KBM-7 (cell line): ENCODE measurements at places on chromosomes 5 and 9.

- DNase-seq: no peak
Observed at GRCh38 chr5:2710910-2711309, 40.6 kb downstream of the IRX2 start.

DNA sequence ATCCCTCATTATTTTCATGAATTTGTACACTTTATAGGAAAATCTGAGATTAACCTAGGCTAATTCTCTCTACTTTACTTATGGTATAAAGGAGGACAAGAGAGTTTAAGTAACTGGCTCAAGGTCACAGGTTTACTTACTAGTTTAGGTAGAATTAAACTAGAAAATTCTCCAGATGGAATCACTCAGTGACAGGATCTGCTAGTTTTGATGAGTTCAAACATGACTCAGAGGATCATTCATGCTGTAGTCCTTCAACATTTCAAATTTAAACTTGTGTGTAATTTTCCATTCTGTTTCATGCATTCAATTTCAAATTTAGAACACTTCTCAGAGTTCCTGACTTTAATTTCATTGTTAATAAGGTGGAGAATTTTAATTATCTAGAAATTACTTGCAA is 485.7 kb upstream of the TUSC1 start:
- no peak for DNase-seq

- DNase-seq: no peak
Observed at GRCh38 chr9:15867988-15868387, 315.1 kb downstream of the CCDC171 start.

- no peak for DNase-seq
Observed at GRCh38 chr5:170534177-170534576, 30.4 kb downstream of the KCNIP1 start.

- no peak for DNase-seq
Observed at GRCh38 chr5:122252319-122252718, 59.7 kb upstream of the SNCAIP start.

- DNase-seq: no peak
Observed at GRCh38 chr5:139566611-139567010, 5.5 kb downstream of the UBE2D2 start.

GRCh38 chr5:143534761-143535154 is 131.3 kb upstream of the NR3C1 start:
- DNase-seq: no peak

- no peak for DNase-seq
Observed at GRCh38 chr9:138014563-138014945, 137.0 kb downstream of the CACNA1B start.

DNA sequence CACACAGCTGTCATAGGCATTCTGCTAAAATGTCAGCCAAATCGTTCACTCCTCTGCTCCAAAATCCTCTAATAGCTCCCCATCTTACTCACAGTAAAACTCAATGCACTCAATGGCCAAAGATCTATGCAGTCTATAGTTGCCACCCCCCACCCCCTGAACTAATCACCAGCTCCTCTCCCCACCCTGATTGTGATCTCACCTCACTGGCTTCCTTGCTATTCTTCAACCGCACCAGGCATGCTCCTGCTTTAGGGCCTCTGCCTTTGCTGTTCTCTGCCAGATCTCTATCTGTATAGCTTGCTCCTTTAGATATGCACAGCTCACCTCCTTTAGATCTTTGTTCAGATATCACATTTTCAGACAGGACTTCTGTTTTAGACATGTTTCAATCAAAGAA is 33.2 kb upstream of the SNX2 start:
- no peak for DNase-seq
